ENCODE measurements at places on chromosomes 12 and 14.

GRCh38 chr14:93765155-93765554 lies 23.1 kb downstream of the PRIMA1 start:
- DNase-seq = no peak

GRCh38 chr14:91094772-91095171 lies 19.1 kb upstream of the DGLUCY start:
- DNase-seq = no peak

GRCh38 chr12:4958697-4959375 lies 49.1 kb downstream of the KCNA1 start:
- no peak for DNase-seq

DNA sequence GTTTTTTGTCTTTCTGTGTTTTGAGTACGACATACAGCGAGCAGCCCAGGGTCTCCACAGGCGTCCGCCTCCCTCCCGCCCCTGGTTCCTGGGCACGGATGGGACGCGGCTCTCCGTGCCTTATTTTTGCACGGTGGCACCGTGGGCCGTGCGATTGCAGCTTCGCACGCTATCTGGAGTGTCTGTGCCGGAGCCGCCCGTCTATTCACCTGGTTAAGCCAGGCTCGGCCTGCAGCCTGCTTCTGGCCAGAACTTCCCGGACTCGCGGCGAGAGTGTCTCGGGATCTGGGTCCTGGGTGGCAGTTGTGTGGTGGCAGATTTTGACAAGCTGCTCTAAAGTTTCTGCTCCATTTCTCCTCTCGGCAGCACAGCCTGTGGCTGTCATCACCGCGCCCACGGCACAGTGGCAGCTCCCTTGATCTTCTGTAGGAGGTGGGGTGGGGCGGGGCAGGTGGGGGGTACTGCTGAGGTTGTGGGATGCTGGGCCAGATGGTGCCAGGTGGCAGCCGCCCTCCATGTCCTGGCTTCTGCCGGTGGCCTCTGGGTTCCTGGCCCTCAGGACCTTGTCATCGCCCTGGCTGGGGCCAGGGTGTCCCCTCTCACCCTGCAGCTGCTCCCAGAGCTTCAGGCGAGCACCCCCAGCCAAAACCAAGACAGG lies 2.9 kb downstream of the MMP17 start:
- peak; percentile 42 for DNase-seq

- no peak for DNase-seq
Observed at GRCh38 chr14:76376878-76377734, 1.2 kb downstream of the ESRRB start.

DNA sequence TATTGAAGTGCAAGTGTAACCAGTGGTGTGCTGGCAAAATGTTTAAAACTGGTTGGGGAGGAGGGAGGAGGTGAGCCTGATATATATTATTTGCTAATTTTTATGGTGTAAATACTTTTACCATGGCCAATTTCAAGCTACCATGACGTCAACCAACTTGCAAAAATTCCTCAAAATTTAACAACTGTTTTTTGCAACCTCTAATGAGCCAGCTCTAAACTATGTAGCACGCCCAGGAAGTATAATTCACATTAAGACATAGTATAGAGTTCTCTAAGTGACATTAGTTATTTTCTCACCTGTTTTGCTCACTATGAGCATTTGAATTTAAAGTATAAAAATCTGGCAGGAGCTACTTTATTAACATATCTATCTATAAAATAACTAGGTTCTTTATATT lies 41.4 kb downstream of the ATL1 start:
- no peak for DNase-seq

DNA sequence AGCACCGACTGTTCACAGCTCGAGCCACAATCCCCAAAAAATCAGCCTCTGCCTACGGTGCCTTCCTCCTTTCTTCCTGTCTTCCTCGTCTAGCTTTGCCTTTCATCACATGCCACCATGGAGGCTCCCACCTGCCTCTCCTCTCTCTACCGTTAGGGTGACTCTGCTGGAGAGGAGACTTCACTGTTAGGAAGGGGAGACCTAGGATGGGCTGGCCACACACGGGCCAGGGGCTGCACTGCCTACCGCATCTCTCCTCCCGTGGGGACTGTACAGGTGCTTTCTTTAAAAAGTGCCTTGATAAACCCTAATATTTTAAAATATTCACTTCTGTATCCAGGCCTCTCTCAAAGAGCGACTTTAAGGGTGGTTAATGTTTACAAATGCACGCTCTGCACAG lies 1104.7 kb downstream of the BCL11B start:
- DNase-seq = no peak

All from inflammatory macrophage (primary cell).